Uterine smooth muscle cell (primary cell): ENCODE measurements at places on chromosomes 13 and 19. TPM values are rescaled to one million over a fixed set of nuclear protein-coding genes. Genes with fewer than 3 reads are reported as not detected.

ZNF473 gene
- 6.5 and 10.7 TPM in 2 replicates for total RNA-seq

NKPD1 gene
- total RNA-seq = 0.12 and 0.44 TPM in 2 replicates

ZNF497 gene
- total RNA-seq = 0.89 and 1.4 TPM in 2 replicates

GPR4 gene
- total RNA-seq = 0.11 and 0.12 TPM in 2 replicates

LENG9 gene
- total RNA-seq = 8.2 and 13.2 TPM in 2 replicates

SHC2 gene
- total RNA-seq = 0.77 and 2.7 TPM in 2 replicates

USP12 gene
- total RNA-seq = 25.6 and 35.7 TPM in 2 replicates

FPR3 gene
- total RNA-seq = not detected in 2 replicates

PALM3 gene
- 0.55 and 0.87 TPM in 2 replicates for total RNA-seq

APOC4 gene
- total RNA-seq = not detected in 2 replicates

ZNF460 gene
- total RNA-seq = 56.3 and 77.2 TPM in 2 replicates

CACNG8 gene
- under 0.01 TPM in 2 replicates for total RNA-seq

ZNF285 gene
- 3.1 and 6.6 TPM in 2 replicates for total RNA-seq

RNF113B gene
- total RNA-seq = not detected in 2 replicates

ZNF274 gene
- 24.4 and 27.0 TPM in 2 replicates for total RNA-seq

ZNF491 gene
- total RNA-seq = 2.1 and 3.4 TPM in 2 replicates

ZNF490 gene
- 10.9 and 11.0 TPM in 2 replicates for total RNA-seq

TNNT1 gene
- total RNA-seq = 4.1 and 4.5 TPM in 2 replicates

RFPL4A gene
- total RNA-seq = not detected in 2 replicates

NCAN gene
- under 0.01 TPM in 1 of 2 replicates, not detected in the other for total RNA-seq

STX10 gene
- 72.9 and 81.1 TPM in 2 replicates for total RNA-seq

ATP4A gene
- not detected in 2 replicates for total RNA-seq

CD33 gene
- 0.22 TPM in 1 of 2 replicates, not detected in the other for total RNA-seq

SLC15A1 gene
- not detected in 2 replicates for total RNA-seq

ZNF610 gene
- 1.00 and 2.7 TPM in 2 replicates for total RNA-seq

UNC13A gene
- total RNA-seq = 0.44 and 1.1 TPM in 2 replicates

PPP1R15A gene
- 124 and 144 TPM in 2 replicates for total RNA-seq

FXYD5 gene
- total RNA-seq = 21.2 and 25.8 TPM in 2 replicates

ZNF813 gene
- 3.0 and 3.1 TPM in 2 replicates for total RNA-seq

ZNF578 gene
- total RNA-seq = 2.8 and 3.5 TPM in 2 replicates

LILRA2 gene
- total RNA-seq = not detected in 2 replicates

POU2F2 gene
- total RNA-seq = 0.77 and 1.00 TPM in 2 replicates

CEACAM1 gene
- under 0.01 TPM in 1 of 2 replicates, not detected in the other for total RNA-seq

BRD4 gene
- total RNA-seq = 17.6 and 19.2 TPM in 2 replicates

COX7A1 gene
- total RNA-seq = 4.5 and 12.9 TPM in 2 replicates

GGACT gene
- 3.0 and 5.7 TPM in 2 replicates for total RNA-seq

KIR3DL2 gene
- not detected in 2 replicates for total RNA-seq

CD177 gene
- 0.25 and 0.55 TPM in 2 replicates for total RNA-seq

ELSPBP1 gene
- not detected in 2 replicates for total RNA-seq

CLEC17A gene
- total RNA-seq = 0.12 TPM in 1 of 2 replicates, not detected in the other

KLK12 gene
- not detected in 2 replicates for total RNA-seq

CACNG7 gene
- 0.12 TPM in 1 of 2 replicates, not detected in the other for total RNA-seq

FCGBP gene
- 0.11 and 2.1 TPM in 2 replicates for total RNA-seq

ZNF416 gene
- 6.0 TPM in 2 replicates for total RNA-seq

OXGR1 gene
- not detected in 2 replicates for total RNA-seq

PNPLA6 gene
- total RNA-seq = 60.2 and 96.3 TPM in 2 replicates

ZFR2 gene
- total RNA-seq = not detected in 2 replicates

TNFSF9 gene
- 0.11 TPM in 1 of 2 replicates, not detected in the other for total RNA-seq

CGB8 gene
- not detected in 2 replicates for total RNA-seq

ZNF266 gene
- 7.1 and 12.4 TPM in 2 replicates for total RNA-seq

ACP7 gene
- total RNA-seq = 0.33 and 0.87 TPM in 2 replicates

TSHZ3 gene
- 7.5 and 14.0 TPM in 2 replicates for total RNA-seq

TMEM255B gene
- 1.3 and 3.4 TPM in 2 replicates for total RNA-seq

SYNGR4 gene
- not detected in 2 replicates for total RNA-seq
